ENCODE measurements at places on chromosomes 13 and 19.

DNA sequence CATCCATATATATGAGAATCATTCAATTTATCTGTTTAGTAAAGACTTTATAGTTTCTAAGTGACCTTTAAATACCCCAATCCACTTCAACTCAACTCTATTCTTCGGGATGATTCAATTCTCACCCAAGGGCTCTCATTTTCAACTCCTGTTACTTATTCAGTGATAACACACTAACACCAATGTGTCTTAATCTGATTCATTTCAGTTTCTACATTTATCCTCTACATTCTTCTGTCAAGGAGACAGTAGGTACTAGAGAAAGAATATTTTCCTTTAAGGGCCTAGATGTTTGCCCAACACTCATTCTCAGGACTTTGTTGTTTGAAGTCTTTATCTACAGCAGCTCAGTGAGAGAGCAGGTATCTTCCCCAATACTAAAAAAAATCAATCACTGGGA is 7.1 kb downstream of the ARGLU1 start:
- no peak for DNase-seq

- no peak for DNase-seq
These were observed 14.8 kb downstream of the GPALPP1 start for GRCh38 chr13:45004096-45004495.

DNA sequence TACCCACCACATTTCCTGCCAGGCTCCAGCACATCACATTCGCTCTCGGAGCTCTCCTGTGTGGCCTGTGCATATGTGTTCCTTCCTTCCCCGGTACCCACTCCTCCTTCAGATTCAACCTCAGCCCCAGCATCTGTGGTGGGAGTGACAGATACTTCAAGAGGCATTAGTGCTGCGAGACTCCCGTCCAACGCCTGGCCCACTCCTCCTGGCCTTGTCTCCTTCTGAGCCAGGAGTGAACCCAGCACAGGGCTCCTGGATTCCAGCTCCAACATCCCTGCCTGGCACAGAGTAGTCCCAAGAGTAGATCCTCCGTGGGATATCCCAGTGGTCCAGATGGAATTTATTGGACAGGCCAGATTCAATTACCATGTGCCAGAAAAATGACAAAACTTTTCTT is 55.9 kb downstream of the SACS start:
- no peak for DNase-seq

DNA sequence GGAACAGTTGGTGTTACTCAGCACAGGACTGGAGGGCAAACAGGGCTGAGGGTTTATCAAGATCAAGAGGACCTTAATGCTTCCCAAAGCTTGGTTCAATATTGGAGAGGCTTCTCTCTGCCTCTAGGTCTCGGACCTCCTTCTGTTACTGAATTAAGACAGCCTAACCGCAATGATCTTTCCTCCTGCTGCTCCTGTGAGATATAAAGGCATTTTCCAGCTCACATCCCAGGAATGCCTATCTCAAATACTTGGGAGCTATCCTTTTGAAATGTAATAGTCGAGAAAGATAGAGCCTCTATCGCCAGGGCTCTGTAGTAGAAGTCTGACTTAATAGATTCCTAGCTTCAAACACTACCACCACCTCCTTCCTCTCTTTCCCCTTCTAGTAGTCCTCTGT is 1475.0 kb downstream of the SLITRK1 start:
- no peak for DNase-seq

GRCh38 chr13:74024314-74024713 is 109.9 kb downstream of the KLF12 start:
- no peak for DNase-seq

DNA sequence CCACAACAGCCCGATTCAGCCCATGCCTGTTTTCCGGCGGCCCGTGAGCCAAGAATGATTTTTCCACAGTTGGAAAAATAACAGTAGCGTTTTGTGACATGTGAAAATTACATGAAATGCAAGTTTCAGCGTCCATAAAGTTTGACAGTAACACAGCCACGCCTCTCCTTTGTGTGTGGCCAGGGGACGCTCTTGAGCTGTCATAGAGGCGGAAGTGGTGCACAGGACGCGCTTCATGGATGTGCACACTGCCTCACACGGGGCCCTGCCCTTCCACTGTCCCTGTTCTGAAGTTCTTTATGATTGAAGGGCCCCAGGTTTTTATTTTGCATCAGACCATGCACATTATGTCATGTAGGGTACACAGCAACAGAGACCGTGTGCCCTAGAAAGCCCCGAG is 12.4 kb upstream of the ELAVL1 start:
- peak; percentile 21 for DNase-seq

- no peak for DNase-seq
These were observed 63.8 kb upstream of the RXFP2 start for GRCh38 chr13:31675440-31675953.

DNA sequence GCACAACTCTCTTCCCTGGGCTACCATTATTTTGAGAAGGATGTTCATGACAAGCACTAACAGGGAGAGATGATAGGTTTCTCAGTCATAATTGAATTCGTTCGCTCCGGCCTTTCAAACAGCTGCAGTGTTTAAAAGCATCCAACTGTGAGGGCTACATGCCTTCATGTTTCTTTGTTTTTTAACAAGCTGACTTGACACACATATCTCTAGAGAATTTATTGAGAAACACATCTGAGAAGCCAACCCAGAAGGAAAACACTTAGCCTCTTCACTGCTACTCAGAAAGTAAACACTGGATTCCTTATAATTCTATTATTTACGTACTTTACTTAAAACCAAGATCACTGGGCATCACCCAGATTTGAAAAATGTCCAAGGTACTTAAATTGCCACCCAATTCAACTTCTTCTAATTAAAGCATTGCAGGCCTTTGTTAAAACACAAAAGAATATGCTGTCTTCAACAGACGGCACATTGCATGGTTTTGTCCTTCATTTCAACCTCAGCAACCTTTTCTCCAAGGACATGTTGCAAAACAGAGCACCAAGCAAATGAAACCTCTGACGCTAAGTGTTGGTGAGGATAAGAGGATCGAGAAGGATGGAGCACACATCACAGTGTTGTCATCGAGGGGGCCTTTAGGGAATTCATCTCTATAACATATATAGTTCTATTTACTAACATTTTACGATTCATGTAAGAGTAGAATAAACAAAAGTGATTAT is 75.8 kb downstream of the TBC1D4 start:
- no peak for DNase-seq

DNA sequence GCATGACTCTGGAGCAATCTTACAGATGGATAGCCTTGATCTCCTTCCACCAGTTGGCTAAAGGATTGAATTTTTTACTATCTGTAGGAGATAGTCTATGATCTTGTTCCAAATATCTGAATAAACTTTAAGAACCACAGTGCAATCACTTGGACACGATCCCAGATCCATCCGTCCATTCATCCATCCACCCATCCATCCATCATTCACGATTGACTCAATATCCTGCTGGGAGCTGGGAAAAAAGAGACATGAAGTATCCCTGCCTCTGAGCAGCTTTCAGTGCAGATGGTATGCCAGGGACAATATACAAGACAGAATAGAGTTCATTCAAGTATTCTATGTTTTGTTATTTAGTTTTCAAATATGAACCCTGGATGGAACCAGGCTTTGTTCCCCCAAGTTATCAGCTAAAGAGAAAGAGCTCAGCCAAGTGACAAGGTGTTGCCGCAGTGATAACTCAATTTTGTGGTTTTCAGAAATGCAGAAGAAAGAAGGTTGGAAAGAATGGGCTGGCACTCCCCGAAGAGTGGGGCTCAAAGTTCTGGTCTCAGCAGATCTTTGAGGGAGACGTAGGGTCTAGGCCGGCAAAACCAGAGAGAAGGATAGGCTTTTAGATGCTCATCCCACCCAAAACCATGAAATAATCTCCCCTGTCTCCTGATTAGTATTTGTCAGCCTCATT is 66.3 kb downstream of the IRS2 start:
- DNase-seq: no peak
